B cell (primary cell): ENCODE measurements at places on chromosomes 5 and 9. TPM values are rescaled to one million over a fixed set of nuclear protein-coding genes. Genes with fewer than 3 reads are reported as not detected.

The ISL1 gene
- not detected in 2 replicates for total RNA-seq

The OLFM1 gene
- total RNA-seq = not detected in 2 replicates

The ITK gene
- 1.1 and 1.6 TPM in 2 replicates for total RNA-seq

The ACOT12 gene
- total RNA-seq = not detected in 2 replicates

The NDUFB6 gene
- total RNA-seq = 11.1 and 13.6 TPM in 2 replicates

The ADAMTS16 gene
- not detected in 2 replicates for total RNA-seq

The DRD1 gene
- total RNA-seq = not detected in 2 replicates

The PGM5 gene
- total RNA-seq = not detected in 2 replicates

The F2RL2 gene
- total RNA-seq = not detected in 2 replicates

The IER5L gene
- total RNA-seq = 12.9 and 13.2 TPM in 2 replicates

DNA sequence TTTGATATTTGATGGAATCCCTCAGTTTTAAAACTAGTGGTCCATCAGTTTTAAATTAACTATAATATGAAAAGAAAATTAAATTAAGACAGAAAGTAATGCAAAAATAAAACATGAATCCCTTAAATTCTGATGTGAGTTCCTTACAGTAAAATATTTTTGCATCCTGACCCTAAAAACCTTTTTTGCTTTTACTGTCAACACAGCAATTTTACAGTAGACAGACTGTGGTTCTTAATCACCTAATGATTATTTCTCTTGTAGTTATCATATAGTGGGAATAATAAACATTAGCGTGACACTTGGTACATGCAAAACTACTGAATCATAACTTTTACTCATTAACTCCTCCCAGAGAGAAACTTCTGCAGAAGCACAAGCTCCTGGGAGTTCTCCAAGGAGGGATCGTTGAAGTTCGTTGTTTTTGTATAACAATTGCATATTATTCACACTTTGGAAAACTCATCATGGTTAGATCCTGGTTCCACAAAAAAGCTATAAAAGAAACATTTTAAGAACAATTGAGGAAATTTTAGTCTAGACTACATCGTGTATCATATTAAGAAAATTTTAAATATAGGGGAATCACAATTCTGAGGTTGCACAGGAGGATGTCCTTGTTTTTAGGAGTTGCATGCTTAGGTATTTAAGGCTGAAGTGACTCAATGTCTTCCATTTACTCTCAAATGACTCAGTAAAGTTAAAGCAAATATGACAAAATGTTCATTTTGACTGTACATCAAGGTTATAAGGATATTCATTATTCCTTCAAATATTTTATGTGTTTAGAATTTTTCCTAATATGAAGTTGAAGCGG is 88.2 kb upstream of the NIPAL4 start:
- no peak overlapping the region for H3K27ac ChIP-seq
- H3K36me3 ChIP-seq = peaks cover 90% of the 10 kb centered on the region
- DNase-seq = no peak
- H3K4me3 ChIP-seq = no peak overlapping the region
- H3K27me3 ChIP-seq = no peaks in the 10 kb centered on the region
- no peaks in the 10 kb centered on the region for H3K4me1 ChIP-seq

- no peak overlapping the region for H3K4me3 ChIP-seq
- no peak for DNase-seq
- peaks cover 4% of the 10 kb centered on the region for H3K27me3 ChIP-seq
- no peak overlapping the region for H3K27ac ChIP-seq
- H3K4me1 ChIP-seq = no peaks in the 10 kb centered on the region
These were observed 35.4 kb upstream of the TUT7 start for GRCh38 chr9:86389628-86390027.

DNA sequence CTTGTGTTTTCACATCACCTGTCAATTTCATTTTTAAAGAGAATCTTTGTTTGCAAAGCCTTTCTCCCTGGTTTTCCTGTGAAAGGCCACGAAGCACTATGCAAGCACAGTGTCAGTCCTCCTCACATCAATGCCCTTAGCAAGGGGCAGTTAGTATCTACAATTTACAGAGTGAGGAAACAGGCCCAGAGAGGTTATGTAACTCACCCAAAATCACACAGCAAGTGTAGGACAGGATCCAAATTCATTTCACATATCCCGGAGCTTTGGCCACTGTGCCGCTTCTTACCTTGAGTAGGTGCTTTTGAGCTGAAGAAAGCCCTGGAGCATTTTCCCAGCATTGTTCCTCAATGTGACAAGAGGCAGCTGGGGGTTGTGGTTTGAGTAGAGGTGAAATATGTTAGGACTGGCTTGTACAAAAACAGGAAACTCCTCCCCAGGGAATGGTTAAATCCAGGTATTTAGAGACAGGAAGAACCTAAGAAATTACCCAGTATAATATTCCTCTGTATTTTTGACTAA is 283.8 kb downstream of the NTRK2 start:
- H3K4me1 ChIP-seq = no peaks in the 10 kb centered on the region
- no peak overlapping the region for H3K4me3 ChIP-seq
- H3K36me3 ChIP-seq = no peaks in the 10 kb centered on the region
- no peak for DNase-seq
- no peaks in the 10 kb centered on the region for H3K27me3 ChIP-seq

GRCh38 chr9:81289622-81290021 is 399.7 kb downstream of the TLE1 start:
- DNase-seq = no peak
- no peaks in the 10 kb centered on the region for H3K27me3 ChIP-seq
- no peaks in the 10 kb centered on the region for H3K36me3 ChIP-seq
- H3K4me3 ChIP-seq = no peak overlapping the region

DNA sequence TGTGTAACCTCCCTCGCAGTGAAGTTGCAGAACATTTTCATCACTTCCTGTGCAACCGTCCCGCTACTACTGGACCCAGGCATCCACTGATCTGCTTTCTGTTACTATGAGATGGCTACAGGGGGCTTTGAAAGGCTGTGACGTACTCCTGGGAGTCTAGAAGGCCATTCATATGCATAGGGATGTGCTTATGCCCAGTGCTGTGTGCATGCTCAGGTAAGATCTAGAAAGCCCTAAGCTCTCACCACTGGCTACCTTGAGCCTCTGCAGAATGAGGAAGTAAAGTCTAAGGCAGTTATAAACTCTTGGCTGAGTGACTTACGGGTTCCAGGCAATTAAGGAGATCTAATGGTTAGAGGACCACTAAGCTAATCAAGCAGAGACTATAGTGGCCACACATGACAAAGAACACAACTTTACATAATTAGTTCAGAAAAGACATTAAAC is 11.8 kb downstream of the HNRNPAB start:
- no peak overlapping the region for H3K4me3 ChIP-seq
- no peaks in the 10 kb centered on the region for H3K27me3 ChIP-seq
- no peak overlapping the region for H3K27ac ChIP-seq
- no peaks in the 10 kb centered on the region for H3K36me3 ChIP-seq
- peaks cover 7% of the 10 kb centered on the region for H3K4me1 ChIP-seq
- no peak for DNase-seq

DNA sequence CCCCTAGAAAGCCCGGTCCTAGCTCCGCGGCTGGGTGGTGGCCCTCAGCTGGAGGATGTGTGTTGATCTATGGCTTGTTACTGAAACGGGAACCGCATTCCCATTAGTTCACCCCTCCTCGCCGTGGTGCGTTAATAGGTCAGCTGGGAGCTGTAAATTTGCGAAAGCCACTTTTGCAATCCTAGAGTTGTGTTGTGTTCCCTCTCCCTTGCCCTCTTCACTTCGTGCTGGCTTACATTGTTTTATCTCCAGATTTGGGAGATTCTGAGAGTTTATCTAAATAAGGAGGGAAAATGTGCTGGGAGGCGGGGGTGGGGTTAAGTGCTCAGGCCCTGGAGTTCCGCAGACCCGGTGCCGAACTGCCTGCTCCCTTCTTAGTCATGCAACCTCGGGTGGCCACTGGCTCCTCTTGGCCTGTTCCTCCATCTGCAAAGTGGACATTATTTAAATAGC is 62.8 kb downstream of the HMCN2 start:
- DNase-seq = no peak
- H3K4me1 ChIP-seq = no peaks in the 10 kb centered on the region
- no peak overlapping the region for H3K27ac ChIP-seq
- no peaks in the 10 kb centered on the region for H3K36me3 ChIP-seq
- no peaks in the 10 kb centered on the region for H3K27me3 ChIP-seq

DNA sequence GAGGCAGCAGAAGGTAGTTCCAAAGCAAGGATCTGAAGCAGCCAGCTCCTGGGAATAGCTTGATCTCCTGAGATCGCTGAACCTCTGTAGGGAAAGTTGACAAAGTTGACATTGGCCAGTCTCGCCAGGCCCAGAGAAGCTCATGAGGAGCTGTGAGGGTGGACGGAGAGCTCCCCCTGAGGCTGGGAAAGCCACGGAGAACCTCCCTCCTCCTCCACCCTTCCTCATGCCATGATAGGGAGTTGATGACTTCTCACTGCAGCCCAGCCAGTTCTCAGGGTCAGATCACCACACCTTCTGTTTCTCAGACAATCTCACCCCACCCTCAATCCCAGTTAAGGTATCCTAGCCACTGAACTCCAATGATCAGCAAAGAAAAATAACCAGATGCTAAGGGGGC is 30.4 kb upstream of the KCNV2 start:
- no peaks in the 10 kb centered on the region for H3K4me1 ChIP-seq
- DNase-seq = no peak
- no peaks in the 10 kb centered on the region for H3K27me3 ChIP-seq
- no peaks in the 10 kb centered on the region for H3K36me3 ChIP-seq
- H3K27ac ChIP-seq = no peak overlapping the region

DNA sequence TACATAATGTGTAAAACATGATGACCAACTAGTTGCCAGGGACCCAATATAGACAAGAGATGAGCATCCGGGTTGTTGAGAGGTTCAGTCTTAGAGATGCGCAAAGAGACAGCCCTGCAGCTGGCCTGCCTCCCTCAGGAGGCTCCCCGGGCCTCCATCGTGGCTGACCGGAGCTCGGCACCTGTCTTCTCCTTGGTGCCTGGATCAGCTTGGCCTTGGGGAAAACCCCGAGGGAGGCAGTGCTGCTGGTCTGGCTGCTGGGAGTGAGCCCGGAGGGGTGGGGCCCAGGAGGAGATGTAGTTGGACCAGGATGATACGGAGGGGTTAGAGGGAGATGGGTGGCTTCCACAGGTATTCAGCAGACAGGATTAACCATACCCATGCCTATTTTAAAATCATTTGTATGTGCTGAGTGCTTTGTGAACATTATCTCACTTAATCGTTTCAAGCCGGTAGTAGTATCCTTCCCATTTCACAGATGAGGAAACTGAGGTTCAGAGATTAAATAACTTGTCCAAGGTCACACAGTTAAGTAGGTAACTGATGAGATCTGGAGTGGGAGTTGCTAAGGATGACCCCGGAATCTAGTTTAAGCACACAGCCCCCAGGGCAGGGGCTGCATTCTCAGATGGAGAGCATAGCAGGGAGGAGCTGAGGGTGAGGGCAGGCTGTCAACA is 173.8 kb downstream of the COL23A1 start:
- no peak overlapping the region for H3K27ac ChIP-seq
- H3K36me3 ChIP-seq = no peaks in the 10 kb centered on the region
- no peak overlapping the region for H3K4me3 ChIP-seq
- DNase-seq = no peak
- H3K27me3 ChIP-seq = no peaks in the 10 kb centered on the region

DNA sequence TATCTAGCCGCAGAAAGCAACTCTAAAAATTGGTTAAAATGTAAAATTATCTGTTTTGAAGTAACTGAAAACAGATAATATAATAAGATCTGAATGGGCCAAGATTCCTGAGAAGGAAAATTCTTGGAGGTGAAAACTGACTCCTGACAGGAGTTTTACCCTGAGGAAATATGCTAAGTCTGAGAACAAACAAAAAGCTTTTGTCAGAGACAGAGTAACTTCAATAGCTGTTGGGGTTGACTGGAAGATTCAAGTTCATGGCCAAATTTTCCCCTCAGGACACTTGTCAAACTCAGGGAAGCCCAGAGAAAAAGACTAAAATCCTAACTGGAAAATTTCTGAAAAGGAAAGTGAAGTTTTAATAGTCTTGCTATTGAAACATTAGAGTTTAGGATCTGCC is 5.7 kb downstream of the PCDHB4 start:
- peaks cover 4% of the 10 kb centered on the region for H3K27me3 ChIP-seq
- no peaks in the 10 kb centered on the region for H3K36me3 ChIP-seq
- DNase-seq = no peak
- no peak overlapping the region for H3K4me3 ChIP-seq

- H3K27ac ChIP-seq = no peak overlapping the region
- no peak for DNase-seq
- H3K4me1 ChIP-seq = peaks cover 35% of the 10 kb centered on the region
- no peaks in the 10 kb centered on the region for H3K36me3 ChIP-seq
- H3K4me3 ChIP-seq = no peak overlapping the region
- no peaks in the 10 kb centered on the region for H3K27me3 ChIP-seq
These were observed 74.5 kb downstream of the F2RL2 start for GRCh38 chr5:76548525-76549229.

DNA sequence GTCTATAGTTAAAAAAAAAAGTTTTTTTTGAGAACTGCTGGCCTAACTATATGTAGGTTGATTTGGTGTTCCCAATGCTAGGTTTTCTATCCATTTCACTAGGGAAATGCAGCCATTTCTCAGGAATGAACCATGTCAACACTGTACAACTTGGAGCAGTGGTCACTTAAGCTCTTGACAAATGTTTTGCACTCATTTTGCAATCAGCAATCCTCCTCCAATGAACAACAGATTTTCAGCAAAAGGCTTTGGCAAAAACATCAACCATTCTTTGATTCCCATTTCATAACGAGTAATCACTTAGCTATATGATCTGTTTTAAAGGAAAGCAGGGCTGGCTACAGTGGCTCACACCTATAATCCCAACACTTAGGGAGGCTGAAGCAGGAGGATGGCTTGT is 17.9 kb downstream of the STRBP start:
- peaks cover 37% of the 10 kb centered on the region for H3K4me1 ChIP-seq
- no peak overlapping the region for H3K27ac ChIP-seq
- no peaks in the 10 kb centered on the region for H3K27me3 ChIP-seq
- peaks cover 6% of the 10 kb centered on the region for H3K36me3 ChIP-seq
- no peak overlapping the region for H3K4me3 ChIP-seq

GRCh38 chr5:133888625-133888991 is 79.8 kb downstream of the C5orf15 start:
- DNase-seq = no peak
- no peaks in the 10 kb centered on the region for H3K36me3 ChIP-seq
- H3K4me3 ChIP-seq = no peak overlapping the region
- H3K4me1 ChIP-seq = peaks cover 15% of the 10 kb centered on the region
- H3K27ac ChIP-seq = no peak overlapping the region

- no peaks in the 10 kb centered on the region for H3K27me3 ChIP-seq
- H3K4me3 ChIP-seq = no peak overlapping the region
- DNase-seq = no peak
- H3K36me3 ChIP-seq = no peaks in the 10 kb centered on the region
These were observed 13.3 kb upstream of the MRPS30 start for GRCh38 chr5:44795496-44795895.

DNA sequence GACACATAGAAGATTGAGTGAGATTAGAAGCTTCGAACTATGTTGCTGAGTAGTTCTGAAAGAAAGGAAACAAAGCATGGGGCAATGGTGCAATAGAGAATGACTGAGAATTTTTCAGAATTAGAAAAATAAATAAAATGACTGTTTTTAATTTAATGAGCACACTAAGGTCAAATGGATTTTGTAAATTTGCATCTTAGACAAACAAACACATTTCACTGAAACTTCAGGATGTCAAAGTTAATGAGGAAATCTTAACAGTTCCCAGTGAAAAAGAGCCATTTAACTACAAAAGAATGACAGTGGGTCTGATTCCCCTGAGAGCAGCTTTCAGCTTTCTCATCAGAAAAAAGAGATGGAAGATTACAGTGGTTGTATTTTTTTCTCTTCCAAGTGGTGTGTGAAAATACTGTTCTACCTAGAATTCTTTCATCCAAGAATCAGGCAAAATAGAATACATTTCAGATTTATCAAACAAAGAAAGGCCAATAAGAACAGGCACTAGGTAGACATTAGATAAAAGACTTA is 591.9 kb downstream of the SEMA5A start:
- H3K36me3 ChIP-seq = no peaks in the 10 kb centered on the region
- H3K4me1 ChIP-seq = no peaks in the 10 kb centered on the region

- no peaks in the 10 kb centered on the region for H3K27me3 ChIP-seq
- no peaks in the 10 kb centered on the region for H3K36me3 ChIP-seq
- H3K4me1 ChIP-seq = no peaks in the 10 kb centered on the region
- DNase-seq = no peak
- no peak overlapping the region for H3K27ac ChIP-seq
These were observed 88.6 kb downstream of the PPP2R2B start for GRCh38 chr5:146789712-146790653.
